Suppressor macrophage (primary cell): ENCODE measurements at places on chromosomes 16 and 17.

GRCh38 chr16:11977376-11978041 lies 975 bp downstream of the SNX29 start:
- DNase-seq = no peak

GRCh38 chr17:27532269-27533263 lies 76.3 kb downstream of the KSR1 start:
- DNase-seq = peak; percentile 94

- DNase-seq = no peak
These were observed 20.4 kb downstream of the SOCS1 start for GRCh38 chr16:11235703-11235991.

- DNase-seq = peak; percentile 53
These were observed 68.2 kb downstream of the RNF213 start for GRCh38 chr17:80328634-80329380.

DNA sequence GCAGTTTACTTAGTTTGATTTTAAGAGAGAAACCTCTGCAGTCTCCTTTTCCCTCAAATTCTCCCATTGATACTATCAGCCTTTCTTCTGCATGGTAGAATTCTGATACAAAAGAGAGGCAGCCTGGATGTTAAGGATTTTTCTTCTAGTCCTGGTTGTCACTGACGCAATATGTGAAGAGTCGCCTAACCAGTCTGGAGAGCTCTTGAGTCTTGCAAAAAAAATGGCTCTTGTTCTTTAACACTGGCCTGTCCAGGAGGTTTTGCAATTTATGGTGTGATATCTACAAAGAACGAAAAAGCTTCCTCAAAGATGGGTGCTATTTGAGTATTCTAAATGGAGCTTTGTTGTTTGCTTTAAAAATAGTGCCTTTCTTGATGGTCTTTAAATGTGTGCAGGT lies 28.9 kb downstream of the COX10 start:
- peak; percentile 3 for DNase-seq
